ENCODE measurements at places on chromosomes 4 and X.

GRCh38 chrX:110276778-110277177 lies 41.1 kb downstream of the AMMECR1 start:
- DNase-seq: no peak
- H3K36me3 ChIP-seq: peaks cover 2% of the 10 kb centered on the region
- H3K27me3 ChIP-seq: no peaks in the 10 kb centered on the region
- H3K4me1 ChIP-seq: peaks cover 10% of the 10 kb centered on the region
- H3K27ac ChIP-seq: no peak overlapping the region
- no peak overlapping the region for H3K4me3 ChIP-seq

GRCh38 chr4:171993247-171993646 lies 180.0 kb downstream of the GALNTL6 start:
- no peak for DNase-seq
- no peaks in the 10 kb centered on the region for H3K4me1 ChIP-seq
- no peaks in the 10 kb centered on the region for H3K36me3 ChIP-seq
- no peaks in the 10 kb centered on the region for H3K27me3 ChIP-seq

DNA sequence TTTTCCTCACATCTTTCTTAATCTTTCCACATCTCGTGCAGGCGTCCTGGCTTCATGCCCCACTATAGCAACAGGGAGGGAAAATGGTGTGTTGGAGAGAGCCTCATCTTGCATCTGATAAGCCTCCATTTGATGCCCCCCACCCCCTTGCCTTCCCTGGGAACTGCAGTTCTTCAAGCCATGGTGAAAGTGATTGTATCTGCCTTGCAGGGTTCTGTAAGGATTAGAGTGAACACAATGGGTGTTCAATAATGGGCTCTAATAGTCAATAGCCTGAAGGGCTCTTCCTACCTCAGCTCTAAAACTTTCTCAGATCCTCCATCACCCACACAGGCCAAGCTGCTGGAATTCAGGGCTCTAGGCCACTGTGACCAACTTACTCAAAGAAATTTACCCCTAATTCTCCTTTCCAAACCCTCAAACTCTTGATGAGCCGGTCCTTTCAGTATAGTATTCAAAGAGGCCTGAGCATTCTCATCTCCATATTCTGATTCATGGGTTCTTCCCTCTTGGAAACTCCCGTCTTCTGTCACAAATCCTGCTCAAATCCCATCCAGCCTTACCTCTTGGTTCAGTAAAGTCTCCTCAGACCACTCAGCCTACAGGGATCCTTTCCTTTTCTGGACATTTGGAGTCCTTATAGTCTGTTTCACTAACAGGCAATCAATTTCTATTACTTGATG lies 128.3 kb upstream of the TRIM2 start:
- peaks cover 4% of the 10 kb centered on the region for H3K36me3 ChIP-seq
- H3K27ac ChIP-seq: no peak overlapping the region
- H3K4me1 ChIP-seq: peaks cover 29% of the 10 kb centered on the region
- no peak overlapping the region for H3K4me3 ChIP-seq
- no peak for DNase-seq
- H3K27me3 ChIP-seq: peaks cover 18% of the 10 kb centered on the region

GRCh38 chr4:124904723-124905388 lies 192.3 kb upstream of the ANKRD50 start:
- H3K4me3 ChIP-seq: no peak overlapping the region
- DNase-seq: no peak
- no peaks in the 10 kb centered on the region for H3K36me3 ChIP-seq
- H3K27ac ChIP-seq: no peak overlapping the region
- no peaks in the 10 kb centered on the region for H3K4me1 ChIP-seq
- H3K27me3 ChIP-seq: no peaks in the 10 kb centered on the region

DNA sequence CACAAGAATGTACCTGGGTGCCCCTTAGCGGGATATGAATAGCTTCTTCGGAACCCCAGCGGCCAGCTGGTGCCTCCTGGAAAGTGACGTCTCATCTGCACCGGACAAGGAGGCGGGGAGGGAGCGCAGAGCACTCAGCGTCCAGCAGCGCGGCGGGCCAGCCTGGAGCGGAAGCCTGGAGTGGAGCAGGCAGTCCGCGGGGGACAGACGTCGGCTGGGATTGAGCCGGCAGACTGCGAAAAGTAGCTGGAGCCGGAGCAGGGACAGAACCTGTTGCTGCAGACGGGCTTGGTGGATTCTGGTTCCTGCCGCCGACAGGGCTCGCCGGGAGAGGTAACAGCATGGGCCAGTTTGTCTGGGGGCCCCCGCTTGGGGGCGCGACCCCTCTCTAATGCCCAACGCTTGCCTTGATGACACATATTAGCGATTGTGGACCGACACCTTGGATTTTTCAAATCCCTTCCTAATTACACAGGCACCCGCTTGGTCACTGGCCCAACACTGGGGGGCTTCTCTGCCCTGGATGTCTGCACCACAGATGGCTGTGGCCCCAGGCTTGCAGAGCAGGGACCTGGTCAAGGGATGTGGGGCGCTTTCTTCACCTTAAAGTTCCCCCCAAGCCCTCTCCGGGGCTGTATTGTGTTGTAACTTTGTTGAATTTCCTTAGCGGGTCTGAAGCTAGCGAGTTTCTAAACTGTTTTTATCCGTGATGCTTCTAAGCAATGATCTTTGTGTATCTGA lies at the start of gene NPFFR2:
NPFFR2 (plus strand) TSS at position 133 of the 741 bp plus-strand sequence. CDS start 96,592 bp downstream, outside the sequence.
- no peaks in the 10 kb centered on the region for H3K36me3 ChIP-seq
- H3K4me1 ChIP-seq: no peaks in the 10 kb centered on the region
- H3K27me3 ChIP-seq: peaks cover 15% of the 10 kb centered on the region
- no peak for DNase-seq
- H3K4me3 ChIP-seq: no peak within 1 kb of the TSS

- no peaks in the 10 kb centered on the region for H3K27me3 ChIP-seq
- H3K36me3 ChIP-seq: no peaks in the 10 kb centered on the region
- no peaks in the 10 kb centered on the region for H3K4me1 ChIP-seq
- no peak overlapping the region for H3K27ac ChIP-seq
Observed at GRCh38 chr4:45323453-45324058, 597.2 kb upstream of the GNPDA2 start.

DNA sequence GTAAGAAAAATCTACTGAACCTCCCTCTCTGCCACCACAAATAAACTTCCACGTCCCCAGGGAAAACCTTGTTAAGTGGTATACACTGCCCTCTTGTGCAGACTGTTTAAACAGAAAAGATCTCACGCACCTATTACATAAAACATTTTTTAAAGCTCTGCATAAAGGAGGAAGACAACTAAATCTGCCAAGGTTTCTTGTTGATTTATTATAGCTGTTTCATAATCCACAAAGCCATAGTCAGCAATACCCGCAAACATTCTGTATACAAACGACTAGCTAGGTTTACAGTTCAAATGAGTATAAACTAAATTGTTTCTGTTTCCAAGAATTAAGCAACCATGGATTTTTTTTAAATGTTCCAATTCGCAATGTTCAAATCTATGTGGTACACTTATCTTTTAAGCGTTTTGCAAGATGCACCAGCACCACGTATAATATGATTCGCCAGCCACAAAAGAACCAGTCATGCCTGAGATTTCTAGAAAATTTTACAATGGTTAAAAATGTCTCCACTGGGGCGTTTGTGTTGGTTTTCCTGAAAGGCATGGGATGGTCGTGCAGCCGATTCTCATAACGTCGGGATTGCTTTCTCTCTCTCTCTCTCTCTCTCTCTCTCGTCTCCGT lies 164.6 kb downstream of the PRKX start:
- H3K4me3 ChIP-seq: no peak overlapping the region
- no peak for DNase-seq
- no peaks in the 10 kb centered on the region for H3K36me3 ChIP-seq
- H3K27ac ChIP-seq: no peak overlapping the region
- no peaks in the 10 kb centered on the region for H3K4me1 ChIP-seq
- H3K27me3 ChIP-seq: no peaks in the 10 kb centered on the region

DNA sequence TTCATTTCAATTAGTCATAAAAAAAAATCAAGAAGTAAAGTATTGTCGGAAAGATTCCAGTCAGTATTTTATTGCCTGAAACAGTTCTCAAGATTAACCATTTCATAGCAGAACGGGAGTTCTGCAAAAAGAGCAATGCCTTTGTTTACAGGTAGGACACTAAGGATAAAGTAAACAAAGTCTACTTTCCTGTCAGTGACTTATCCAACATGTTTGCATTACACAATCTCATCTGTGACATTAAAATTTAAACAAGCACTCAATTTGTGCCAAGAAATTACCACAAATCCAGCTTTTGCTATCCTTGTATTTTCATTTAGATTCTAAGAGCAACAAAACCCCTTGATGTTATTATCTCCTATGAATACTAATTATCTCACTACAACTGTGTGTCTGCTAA lies 306.5 kb upstream of the LDB2 start:
- no peaks in the 10 kb centered on the region for H3K36me3 ChIP-seq
- peaks cover 20% of the 10 kb centered on the region for H3K27me3 ChIP-seq
- H3K4me1 ChIP-seq: no peaks in the 10 kb centered on the region
- DNase-seq: no peak
- H3K4me3 ChIP-seq: no peak overlapping the region
- no peak overlapping the region for H3K27ac ChIP-seq

DNA sequence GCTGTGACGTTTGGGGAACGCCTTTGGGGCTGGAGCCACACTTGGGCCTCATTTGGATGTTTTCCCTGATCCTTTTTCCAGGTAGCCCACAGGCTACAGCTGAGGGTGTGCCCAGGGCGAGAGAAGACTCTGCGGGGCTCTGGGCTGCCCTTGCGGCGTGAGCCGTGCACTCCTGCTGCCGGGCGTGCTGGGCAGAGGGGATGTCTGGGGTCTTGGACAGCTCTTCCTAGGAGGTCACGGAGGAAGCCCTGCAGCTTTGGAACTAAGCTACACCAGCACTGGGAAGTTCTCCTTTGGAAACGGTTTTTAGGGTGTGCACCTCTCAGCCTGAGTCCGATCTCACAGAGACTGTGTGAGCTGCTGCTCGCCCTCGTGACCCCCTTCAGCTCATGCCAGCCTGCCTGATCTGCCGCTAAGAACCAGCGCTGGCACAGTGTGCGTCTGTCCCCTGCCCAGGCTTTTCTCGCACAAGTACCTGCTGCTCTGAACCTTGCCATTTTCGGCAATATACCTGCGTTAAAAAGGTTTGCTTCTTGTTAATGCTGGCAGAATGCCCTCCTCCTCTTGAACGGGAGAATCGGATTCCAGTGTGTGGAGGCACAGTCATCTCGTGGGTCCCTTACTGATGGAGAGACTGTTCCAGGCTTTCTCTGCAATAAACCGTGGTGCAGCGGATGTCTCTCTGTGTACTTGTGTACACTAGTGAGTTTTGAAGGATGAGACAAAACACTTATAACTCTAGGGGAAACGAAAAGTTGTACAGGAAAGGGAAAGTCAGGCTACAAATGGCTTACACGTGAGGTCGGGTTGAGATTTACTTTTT lies 14.3 kb downstream of the MSANTD1 start:
- H3K36me3 ChIP-seq: no peaks in the 10 kb centered on the region
- H3K27me3 ChIP-seq: no peaks in the 10 kb centered on the region
- no peak overlapping the region for H3K4me3 ChIP-seq
- DNase-seq: no peak

Measured in T-helper 17 cell (primary cell).